ENCODE measurements at places on chromosomes 2 and 18.

DNA sequence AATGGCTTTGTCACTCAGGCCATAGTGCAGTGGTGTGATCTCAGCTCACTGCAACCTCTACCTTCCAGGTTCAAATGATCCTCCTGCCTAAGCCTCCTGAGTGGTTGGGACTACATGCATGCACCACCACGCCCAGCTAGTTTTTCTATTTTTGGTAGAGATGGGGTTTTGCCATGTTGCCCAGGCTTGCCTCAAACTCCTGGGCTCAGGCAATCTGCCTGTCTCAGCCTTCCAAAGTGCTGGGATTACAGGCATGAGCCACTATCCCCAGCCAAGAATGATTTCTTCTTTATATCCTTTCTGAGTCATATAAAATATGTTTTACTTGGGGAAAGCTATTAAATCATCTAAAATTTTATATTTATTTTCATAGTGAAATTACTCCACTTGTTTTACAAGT lies 61.3 kb downstream of the CYBRD1 start:
- no peak for DNase-seq

- no peak for DNase-seq
Measured at GRCh38 chr18:1014951-1015624, 110.4 kb downstream of the ADCYAP1 start.

GRCh38 chr18:37306432-37306831 lies 259.2 kb downstream of the CELF4 start:
- no peak for DNase-seq

GRCh38 chr2:99354070-99354469 lies 16.9 kb downstream of the EIF5B start:
- DNase-seq = no peak

DNA sequence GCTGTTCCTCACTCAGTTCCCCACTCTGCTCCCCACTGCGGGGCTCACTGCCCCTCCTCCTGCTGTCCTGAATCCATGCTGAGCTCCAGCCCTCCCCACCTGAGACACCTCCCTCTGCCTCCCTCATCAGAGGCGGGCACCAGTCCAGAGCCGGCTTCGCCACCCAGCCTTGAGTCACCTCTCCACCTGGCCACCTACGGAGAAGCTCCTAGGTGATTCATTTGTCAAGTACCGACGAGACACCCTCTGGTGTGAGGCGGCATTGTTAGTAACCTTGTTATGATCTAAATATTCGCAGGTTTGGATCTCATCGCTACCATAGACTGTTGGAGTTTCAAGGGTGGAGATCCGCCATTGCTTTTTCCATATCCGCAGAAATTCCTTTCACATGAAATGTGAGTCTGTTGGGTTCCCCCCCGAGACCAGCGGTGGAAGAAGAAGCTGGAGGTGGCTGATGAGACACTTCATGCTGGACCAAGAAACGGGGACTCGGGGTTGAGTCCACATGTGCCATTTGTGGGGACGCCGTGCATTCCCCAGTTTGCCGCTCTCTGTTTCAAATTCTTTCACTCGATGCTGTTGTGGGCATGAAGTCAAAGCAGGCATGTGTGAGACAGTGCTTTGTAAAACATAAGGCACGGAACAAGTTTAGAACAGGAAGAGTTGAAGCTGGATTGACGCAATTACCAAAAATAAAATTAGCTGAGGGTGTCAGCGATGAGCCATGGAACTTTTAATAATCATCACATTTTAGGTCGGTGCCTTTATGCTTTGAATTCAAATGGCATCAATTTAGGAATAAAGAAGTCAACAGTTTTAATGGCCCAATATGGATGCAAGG lies 259.8 kb upstream of the HDAC4 start:
- DNase-seq = no peak

- no peak for DNase-seq
Measured at GRCh38 chr18:39611381-39612100, 2045.9 kb upstream of the CELF4 start.

DNA sequence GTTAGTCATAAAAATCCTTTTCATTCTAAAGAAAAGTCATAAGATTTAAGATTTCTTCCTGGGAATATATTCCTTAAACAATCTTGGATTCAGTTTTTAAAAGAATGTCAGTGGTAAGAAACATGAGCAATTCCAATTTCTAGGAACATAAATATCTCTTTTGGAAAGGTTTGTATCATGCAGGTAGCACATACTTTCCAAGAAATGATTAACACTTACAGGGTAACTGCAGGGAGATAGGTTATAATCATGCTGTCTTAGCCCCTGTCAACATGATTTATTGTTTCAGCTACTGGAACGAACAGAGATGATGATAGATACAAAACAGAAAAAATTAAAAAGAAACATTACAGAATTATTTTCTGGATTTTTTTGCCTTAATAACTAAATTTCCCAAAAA lies 1537.7 kb downstream of the LRP1B start:
- DNase-seq = no peak

DNA sequence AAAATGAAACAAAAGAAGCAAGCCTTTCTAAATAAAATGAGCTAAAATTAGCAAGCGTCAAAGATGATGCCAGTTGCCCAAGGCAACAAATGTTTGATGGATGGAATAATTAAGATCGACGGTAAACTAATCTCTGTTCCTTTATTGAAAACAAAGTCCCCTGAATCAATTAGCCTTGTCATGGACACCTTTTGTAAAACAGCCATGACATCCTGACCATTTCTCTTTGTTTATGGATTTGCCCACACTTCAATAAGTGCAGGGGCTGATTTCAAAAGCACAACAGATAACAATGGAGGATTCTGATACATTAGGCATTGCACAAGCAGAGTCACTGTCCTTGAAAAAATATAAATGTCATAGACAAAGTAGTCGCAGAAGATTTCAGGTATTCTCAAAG lies 160.1 kb upstream of the HNRNPA3 start:
- no peak for DNase-seq

DNA sequence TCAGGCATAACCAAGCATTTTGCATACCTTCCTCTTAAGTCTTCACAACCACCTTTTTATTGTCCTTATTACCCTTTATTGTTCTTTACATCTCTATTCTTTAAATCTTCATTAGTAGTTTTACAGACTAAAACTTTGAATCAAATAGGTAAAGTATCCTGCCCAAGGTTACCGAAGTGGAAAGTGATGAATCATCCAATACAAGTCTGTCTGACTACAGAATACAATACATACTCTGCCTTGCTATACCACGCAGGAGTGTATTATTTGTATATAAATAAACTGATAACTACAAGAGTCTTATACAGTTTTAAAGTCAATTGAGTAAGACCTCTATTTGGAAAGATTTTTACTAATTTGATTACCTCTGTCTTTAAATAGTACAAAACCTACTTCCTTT lies 196.0 kb downstream of the ZEB2 start:
- DNase-seq = no peak
